ENCODE measurements at places on chromosomes 6 and 20.

GRCh38 chr6:108353853-108354252 is 59.0 kb downstream of the AFG1L start:
- no peak for DNase-seq

- peak; percentile 84 for DNase-seq
These were observed 36.6 kb downstream of the MTRES1 start for GRCh38 chr6:107064579-107065065.

DNA sequence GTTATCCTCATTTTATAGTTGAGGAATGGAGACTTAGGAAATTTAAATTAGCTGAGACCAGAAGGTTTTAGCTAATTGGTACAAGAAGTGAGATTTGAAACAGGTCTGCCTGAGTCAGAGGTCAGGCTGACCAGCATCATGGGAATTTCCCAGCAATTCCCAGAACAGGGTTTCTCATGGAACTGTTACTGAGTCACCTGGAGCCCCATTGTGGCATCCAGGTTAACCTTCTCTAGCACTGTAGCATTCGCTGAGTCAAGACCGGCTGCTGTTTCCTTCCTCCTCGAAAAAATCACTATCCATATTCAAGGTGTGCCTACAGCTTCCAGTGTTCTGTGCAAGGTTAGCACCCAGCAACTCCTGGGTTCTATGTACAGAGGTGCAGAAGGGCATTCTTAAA is 238.0 kb upstream of the MAN1A1 start:
- no peak for DNase-seq

DNA sequence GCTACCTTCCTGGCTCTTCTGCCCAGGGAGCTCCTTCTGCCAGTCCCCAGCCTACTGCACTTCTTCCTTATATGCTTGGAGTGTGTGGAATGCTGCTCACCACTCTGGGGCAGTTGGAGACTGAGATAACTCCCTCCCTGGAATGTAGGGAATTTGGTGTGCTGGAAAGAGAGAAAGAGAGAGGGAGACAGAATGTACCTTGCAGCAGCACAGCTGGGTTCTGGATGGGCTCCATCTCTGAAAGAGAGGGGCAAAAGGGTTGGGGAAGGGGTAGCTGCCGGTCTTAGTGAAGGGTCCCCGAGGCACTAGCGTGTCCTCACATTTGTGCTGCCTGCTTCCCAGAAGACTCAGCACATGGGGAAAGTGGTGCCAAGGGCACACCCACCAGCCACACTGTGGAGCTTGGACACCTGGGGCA is 40.2 kb upstream of the DDR1 start:
- no peak for DNase-seq

DNA sequence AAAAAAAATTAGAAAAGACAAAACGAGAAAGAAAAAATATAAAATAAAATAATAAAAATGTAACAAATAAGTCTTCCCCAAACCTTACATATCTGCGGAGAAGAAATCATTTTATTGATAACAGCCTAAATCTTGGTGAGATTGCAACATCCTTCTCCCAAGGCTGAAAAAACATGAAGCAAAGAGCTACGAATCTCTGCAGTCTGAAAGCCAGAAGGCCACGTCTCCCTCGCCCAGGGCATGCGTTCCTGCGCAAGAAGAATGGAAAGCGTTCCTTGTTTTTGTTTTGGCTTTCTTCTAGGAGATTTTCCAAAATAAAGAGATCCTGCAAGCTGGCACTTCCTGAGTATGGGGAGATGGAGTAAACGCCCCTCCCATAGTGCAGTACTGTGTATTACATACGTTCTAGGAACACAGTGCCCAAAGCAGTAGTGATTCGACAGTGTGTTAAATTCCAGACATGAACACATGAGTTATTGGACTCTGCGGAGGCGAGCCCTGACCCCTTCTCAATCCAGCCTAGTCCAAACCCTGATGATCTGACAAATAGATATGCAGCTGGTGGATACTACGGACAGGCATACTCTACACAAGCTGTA is 126.7 kb upstream of the RREB1 start:
- DNase-seq, result no peak

DNA sequence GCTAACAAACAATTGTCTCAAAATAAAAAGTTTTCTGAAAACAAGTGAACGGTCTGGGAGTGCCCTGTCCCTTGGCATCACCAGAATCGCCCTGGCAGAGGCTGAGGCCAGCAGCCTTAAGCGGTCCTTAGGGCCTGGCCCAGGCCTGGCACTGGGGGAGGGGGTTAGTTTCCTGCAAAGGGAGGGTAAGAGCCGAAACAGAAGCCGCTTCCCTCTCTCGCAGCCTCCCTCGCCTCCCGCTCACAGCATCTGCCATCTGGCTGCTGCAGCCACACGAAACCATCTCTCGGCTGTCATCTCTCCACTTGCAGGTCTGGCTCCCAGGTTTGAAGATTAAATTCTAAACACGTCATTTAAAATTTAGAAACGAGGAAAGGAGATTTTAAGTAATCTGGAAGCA is 31.5 kb downstream of the PMEPA1 start:
- DNase-seq, result no peak

GRCh38 chr20:4961746-4962145 is 39.6 kb downstream of the SLC23A2 start:
- DNase-seq, result peak; percentile 61

GRCh38 chr20:17542993-17543412 is 11.8 kb upstream of the BFSP1 start:
- DNase-seq, result no peak

- DNase-seq, result no peak
These were observed 90.0 kb upstream of the TNFAIP3 start for GRCh38 chr6:137776786-137777686.

- DNase-seq, result no peak
These were observed 79.6 kb downstream of the CEP57L1 start for GRCh38 chr6:109174916-109175315.

GRCh38 chr20:64056889-64057627 is 5.9 kb upstream of the TCEA2 start:
- no peak for DNase-seq

- DNase-seq, result no peak
These were observed 41.3 kb upstream of the MRGBP start for GRCh38 chr20:62754991-62755356.

DNA sequence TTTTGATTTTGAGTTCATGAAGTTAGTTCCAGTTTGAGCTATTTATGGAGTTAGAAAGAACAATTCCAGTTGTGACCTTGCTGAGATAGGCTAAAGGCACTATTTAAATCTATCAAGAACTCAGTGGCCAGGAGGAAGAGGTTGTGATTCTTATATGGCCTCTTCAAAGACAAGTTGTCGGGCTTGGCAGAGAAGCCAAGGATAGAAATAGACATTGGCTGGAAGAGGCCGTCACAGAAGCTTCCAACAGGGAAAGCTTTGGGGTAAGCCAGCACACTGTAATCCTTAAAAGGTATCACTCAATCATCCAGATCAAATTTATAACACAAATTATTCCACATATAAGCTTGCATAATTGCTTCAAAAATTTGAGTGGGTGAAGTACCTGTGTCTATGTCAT is 286.1 kb downstream of the SYNE1 start:
- DNase-seq, result no peak

- DNase-seq, result no peak
These were observed 122.6 kb downstream of the LRRC1 start for GRCh38 chr6:53917464-53917842.

- DNase-seq, result no peak
These were observed 151.3 kb downstream of the COL9A1 start for GRCh38 chr6:70151616-70152015.

DNA sequence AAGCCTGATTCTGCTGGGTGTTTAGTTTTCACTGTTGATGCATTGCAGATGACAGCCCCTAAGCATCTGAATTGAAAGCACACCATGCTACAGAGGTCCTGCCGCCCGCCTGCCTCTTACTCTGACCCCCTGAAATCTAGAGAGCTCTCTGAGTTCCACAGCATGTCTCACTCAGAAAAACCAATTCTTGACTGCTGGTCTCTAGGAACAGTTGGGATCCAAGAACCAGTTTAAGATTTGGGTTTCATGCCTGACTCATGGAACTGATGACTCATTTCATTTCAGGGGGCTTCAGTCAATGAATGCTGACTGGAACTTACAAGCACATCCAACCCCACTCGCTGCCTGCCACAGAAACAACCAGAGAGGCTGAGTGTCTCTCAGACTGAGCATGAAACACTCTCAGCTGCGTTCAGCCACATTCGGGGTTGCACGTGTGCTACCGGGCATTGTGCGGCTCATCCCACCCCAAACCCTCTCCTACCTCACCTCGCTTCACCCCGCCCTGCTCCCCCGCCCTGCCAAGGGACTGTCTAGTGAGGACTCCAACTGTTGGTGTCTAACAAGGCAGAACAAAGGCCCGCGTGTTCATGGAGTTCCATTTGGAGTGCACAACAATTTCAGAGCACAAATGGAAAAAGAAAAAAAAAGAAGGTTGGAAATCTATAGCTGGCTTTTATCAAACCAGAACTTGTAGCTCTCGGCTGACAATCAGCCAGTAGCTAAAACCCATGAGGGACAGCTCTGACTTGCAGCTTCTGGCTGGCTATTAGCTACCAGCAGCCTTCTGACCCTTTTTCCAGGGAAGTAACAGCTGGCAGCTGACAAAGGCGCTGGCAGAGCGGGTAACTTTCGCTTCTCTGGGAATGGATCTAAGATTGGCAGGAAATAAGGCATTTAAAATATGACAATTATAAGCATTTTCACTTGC is 20.0 kb upstream of the TRAF3IP2 start:
- no peak for DNase-seq

DNA sequence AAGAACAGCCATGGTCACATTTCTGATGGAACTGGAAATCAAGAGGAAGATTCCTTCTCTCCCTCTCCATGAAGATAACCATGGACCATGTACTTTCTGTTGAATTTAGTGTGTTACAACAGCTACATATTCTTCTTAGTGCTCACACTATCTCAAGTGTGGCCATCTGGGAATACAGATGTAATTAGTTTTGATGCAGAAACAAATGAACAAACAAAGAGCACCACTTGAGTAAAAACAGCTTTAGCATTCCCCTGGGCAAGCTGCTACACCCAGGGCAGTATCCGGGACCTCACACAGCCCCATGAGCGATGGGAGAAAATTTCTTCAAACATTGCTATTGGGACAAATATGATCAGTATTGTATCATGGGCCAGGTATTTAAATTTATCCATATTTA is 75.2 kb downstream of the RAMACL start:
- no peak for DNase-seq

DNA sequence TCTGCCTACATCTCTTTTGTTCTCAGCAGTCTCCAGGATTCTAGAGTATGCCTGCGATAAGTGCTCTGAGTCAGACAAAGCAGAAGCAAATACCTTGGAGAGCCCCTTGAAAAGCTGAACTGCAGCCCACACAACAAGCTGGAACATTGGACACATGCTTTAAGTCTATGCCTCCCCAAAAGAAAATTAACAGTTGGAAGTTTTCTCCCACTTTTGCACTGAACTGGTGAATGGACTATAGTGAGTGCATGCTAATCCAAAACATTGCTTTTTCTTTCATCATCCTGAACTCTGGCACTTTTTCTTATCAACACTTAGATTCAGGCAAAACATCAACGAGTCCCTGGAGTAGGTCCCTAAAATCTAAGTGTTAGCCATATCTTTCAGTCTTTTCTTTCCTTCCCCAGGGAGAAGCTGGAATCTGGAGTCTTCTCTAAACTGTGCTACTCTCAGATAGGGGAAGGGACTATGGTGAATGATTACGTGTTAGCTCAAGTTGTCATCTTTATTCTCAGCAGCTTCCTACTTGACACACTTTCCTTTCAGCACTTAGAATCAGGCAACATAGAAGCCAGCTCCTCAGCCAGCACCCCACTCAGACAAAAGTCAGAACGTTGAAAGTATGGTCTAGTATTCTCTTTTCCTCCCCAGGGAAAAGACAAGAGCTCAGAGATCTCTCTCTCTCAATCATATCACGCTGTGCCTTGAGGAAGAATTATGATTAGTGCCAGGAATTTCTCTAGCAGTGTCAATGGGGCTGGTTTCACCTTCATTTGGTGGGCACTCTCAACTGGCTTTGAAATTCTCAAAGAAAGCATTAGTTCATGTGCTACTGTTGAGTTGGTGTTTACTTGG is 811.0 kb upstream of the GJE1 start:
- no peak for DNase-seq

- DNase-seq, result no peak
These were observed 50.0 kb upstream of the FAM83C start for GRCh38 chr20:35342154-35342769.

GRCh38 chr6:170463101-170463721 is 89.9 kb downstream of the PSMB1 start:
- DNase-seq, result no peak

DNA sequence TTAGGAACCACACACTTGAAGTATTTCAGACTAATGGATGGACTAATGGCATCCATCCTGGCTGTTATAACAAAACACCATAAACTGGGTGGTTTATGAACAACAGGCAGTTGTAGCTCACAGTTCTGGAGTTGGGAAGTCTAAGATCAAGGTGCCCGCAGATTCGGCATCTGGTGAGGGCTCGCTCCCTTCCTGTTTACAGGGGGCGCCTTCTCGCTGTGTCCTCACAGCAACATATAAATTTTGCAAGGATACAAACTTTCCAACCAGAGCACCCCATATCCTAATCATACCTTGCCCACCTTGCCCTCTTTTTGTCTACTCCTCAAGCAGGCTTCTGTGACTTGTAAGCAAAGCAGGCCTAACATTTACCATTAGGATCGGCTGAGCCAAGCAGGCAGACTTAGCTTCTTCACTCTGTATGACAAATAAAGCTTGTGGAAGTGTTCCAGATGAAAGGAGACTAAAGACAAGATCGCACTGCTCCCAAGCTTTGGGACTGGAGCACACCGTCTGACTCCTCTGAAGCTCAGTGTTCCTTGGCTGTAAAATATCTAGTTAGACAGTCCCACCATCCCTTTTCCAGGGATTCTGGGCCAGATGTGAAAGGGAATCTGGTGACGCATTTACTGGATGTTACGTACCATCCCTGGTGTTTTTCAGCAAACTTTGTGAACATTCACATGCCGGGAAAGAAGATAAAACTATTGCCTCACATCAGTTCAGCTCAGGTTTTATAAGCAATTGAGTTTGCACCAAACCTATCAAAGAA is 34.9 kb downstream of the GFOD1 start:
- no peak for DNase-seq

- peak; percentile 99 for DNase-seq
These were observed 1.6 kb downstream of the KIAA0408 start for GRCh38 chr6:127457456-127458064.

DNA sequence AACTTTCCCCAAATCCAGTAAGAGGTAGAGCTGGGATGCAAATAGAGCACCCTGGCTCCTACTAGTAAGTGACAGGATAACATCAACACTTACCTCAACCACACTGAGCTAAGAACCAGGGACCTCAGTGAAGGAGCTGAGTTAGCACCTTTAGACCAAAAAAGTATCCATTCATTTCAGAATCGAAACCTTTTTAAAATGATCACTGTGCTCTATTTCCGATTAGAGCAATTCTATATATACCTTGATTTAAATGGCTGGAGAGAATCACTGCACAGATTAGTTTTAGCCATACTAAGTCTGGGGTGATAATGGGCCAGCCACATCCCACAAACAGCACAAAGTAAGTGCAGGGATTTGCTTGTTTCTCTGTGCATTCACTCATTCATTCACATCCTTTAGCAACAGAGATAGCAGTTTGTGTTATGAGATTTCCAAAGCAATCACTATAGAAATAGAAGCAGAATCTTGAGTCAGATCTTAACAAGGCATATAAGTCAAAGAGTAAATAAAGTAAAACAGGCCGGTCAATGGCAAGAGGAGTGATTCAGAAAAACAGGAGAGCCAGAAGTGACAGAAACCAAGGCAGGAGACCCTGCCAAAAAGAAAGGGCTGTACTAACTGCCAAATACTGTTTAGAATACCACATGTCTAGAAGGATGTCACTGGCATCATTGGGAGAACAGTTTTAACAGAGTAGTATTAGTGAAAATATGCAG is 136.3 kb downstream of the KIF13A start:
- no peak for DNase-seq

All from AML-193 (cell line).